Tibial nerve (tissue), 4 donors: ENCODE measurements at places on chromosomes 7 and 10.

- DNase-seq = no peak
Observed at GRCh38 chr10:51035344-51035743, 38.9 kb upstream of the PRKG1 start.

GRCh38 chr10:79940431-79940830, 8.5 kb downstream of the SFTPD start:
- DNase-seq = no peak

DNA sequence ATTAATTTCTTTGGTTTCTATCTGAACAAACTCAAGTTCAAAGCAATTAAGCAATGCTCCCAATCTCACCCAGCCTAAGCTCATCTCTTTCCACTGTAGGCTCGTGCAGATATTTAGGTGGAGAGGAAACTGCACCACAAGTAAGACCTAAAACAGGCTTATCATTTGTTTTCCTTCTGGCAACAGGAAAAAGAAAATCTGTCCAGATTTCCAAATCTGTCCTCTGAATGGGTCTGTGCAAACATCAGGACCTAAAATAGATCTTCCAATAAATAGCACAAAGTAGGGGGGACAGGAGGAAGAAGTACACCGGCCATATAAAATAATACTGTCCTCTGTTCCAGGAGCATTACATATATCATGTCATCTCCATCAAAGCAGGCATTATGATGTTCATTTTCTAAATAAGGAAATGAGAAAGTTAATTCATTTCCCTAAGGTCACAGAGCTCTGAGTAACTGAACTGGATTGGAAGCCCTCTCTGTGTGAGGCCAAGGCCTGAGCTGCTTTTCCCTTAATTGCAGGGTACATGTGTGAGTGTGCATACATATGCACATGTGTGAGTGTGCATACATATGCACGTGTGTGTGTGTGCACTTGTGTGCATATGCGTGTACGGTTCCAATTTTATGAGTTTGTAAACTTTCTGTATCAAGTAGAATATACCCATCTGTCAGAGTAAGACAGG, 92.8 kb upstream of the PARD3 start:
- DNase-seq = no peak

GRCh38 chr10:101602761-101603398, 14.8 kb downstream of the DPCD start:
- DNase-seq = peak; percentile 61

GRCh38 chr7:127114742-127115265, 137.9 kb downstream of the GRM8 start:
- DNase-seq = no peak

DNA sequence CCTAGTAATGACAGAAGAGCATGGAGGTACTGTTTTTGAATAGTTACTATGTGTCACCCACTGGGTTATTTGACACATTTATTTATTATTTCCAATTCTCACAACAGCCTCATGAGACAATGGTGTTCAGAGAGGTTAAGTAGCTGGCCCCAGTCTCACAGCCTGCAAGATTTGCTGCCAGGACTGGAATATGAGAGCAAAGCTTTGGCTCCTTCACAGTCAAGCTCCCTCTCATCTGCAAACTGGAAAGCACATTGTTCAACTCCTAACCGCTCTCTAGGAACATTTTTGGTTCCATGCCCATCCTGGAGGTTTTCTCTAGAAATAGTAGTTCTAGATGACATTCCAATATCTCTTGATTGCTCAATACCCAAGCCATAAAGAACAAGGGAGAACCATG, 75.5 kb upstream of the CXCL12 start:
- DNase-seq = no peak

DNA sequence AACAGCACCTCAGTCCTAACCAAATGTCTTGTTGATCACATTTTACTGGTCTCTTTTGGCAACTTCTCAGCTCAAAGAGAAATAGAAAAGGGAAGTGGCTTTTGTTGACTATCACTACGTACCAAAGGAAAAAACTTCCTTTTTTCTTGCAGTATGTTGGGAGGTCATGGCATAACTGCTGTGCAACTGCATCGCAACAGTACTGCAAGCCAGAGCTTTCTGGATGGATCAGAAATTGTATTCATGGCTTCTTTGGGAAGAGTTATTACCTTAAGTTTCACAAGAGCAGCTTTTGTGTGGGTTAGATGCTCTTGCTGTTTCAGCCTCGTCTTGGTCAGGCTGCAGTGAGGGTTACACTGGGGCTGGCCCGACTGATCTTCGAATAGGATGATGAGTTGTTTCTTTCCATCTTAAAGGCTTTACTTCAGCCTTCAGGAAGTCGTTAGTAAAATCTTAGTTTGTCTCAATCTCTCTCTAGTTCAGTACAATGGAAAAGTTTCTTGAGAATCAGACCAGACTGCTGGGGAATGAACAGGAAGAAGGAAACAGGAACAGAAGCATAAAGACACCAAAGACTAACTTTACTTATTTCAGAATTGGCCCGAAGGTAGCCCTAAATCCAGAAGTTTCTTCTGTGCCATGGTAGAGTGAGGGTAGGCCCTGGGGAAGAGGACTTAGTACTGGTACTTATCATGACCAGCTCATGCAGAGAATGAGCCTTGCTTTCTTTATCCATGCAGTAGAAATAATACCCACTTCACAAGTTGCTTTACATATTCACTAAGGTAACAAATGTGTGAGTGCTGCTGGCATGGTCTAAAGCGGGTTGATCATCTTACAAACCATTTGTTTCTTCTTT, 153.6 kb downstream of the CELF2 start:
- DNase-seq = no peak

DNA sequence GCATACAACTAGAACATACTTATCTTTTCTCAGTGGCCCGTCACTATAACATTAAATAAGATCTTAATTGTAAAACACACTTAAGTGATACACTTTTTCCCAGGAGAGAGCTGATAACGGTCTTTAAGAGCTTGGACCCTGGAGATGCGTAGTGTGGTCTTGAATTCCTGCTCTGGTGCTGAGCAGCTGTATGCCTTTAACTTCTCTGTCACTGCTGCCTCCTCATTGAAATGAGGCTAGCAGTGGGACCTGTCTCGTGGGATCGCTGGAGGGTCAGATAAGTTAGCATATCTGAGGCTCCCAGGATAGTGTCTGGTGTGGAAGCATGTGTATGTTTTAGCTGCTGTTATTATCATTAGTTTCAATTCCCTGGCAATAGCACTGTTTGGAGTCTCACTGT, 194.9 kb downstream of the SDK1 start:
- no peak for DNase-seq

DNA sequence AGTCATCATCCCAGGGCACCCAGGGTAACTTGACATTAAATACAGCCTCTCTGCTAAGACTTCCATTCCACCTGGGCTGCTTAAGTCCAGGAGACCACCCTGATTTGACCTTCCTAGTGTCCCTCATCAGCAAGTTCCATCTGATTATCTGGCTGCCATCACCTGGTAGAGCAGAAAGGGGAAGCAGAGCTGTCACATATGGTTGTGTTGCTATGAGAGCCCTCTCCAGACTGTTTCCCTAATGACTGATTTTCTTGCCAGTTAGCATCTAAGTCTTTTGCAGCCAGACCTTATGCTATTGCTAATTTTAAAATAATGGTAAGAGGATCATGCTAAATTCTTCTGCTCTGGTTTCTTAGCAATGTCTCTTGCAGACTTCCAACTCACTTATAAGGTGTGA, 38.7 kb downstream of the KCNH2 start:
- no peak for DNase-seq

DNA sequence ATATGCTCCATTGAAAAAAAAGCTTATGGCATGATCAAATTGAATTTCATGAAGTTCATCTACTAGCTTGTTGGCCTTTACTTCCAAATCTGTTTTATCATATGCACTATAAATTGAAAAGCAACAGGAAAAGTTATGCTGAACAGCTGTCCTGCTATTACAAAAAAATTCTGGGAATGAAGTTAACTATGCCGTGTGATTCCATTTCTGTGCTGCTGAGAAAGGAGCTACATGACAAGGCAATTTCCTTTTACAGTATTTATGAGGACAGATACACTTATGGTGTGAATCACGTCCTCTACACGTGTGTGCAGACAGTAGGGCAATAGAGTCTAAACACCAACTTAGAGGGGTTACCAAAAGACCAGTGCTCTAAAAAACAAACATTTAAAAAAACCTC, 426.5 kb upstream of the AKR1E2 start:
- no peak for DNase-seq

DNA sequence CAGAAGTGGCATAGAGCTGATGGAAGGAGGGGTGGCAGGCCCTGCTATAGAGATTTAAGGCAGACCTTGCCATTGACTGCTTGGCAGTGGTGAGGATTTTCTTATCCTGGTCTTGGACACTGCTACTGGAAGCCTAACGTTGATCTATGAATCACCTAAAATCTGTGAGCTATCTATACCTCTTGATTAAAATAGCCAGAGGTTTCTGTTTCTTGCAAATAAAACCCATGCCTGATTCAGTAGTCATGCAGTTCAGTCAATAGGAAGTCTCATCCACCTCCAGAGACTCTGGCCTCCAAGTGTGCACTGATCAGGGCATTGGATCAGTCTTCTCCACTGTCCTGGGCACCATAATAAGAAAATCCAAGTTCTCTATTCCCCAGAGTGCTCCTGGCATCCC, 286.5 kb downstream of the PTEN start:
- DNase-seq = no peak

DNA sequence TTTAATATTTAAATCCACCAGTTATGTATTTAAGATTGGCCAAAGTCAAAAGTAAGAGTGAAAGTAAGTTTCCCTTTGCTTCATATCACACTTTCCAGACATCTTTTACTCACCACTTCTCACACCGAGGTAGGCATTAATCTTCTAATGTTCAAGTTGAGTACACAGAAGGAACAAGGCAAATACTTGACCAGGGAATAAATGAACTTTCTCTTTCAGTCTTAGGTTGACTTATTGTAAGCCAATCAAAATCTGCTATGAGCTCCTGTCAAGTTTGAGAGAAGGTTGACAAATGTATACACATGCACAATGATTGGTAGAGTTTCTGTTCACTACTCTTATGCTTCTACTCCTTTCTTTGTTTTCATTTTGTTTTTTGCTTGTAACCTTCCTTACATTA, 842.5 kb downstream of the REEP3 start:
- DNase-seq = no peak

- DNase-seq = no peak
Observed at GRCh38 chr7:118175740-118176139, 8.2 kb upstream of the LSM8 start.

- no peak for DNase-seq
Observed at GRCh38 chr10:106189292-106189691, 975.2 kb downstream of the SORCS1 start.

DNA sequence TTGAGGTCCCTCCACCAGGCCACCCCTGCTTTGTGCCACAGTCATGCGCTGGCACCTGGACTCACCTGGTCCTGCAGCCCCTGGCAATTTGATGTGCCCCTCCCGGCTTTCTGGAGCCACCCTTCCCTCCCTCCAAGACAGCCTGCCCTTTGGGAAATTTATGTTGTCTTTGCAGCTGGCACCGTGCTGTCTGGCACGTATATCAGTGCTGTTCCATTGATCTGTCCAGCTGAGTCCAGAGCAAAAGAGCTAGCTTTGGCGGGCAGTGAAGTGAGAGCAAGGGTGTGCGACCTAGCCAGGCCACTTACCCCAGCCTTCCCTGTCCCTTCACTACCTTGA, 5.7 kb downstream of the RARRES2 start:
- DNase-seq = no peak

DNA sequence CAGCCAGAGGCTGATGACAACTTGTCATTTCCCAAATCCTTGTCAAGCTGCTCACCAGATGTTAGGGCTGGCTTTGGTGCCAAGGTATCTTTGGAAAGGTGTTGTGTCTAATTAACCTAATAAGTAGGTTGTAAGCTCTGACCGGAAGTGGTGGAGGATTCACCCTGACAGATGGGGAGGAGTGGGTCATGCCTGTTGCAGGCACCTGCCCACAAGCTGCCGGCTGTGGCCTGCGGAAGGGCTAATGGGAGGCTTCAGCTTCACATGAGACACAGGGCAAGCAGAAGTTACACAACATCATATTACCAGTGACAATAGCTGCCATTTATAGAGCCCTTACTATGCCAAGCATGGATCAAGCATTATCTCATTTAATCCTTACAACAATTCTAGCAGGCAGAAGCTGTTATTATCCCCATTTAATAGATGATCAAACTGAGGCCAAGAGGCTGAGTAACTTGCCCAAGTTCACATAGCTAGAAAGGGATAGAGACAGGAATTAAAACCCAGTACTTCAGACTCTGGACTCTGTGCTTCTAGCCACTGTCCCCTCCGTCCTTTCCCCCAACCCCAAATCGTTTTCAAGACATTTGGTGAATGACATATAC, 63.1 kb upstream of the DUSP5 start:
- no peak for DNase-seq

DNA sequence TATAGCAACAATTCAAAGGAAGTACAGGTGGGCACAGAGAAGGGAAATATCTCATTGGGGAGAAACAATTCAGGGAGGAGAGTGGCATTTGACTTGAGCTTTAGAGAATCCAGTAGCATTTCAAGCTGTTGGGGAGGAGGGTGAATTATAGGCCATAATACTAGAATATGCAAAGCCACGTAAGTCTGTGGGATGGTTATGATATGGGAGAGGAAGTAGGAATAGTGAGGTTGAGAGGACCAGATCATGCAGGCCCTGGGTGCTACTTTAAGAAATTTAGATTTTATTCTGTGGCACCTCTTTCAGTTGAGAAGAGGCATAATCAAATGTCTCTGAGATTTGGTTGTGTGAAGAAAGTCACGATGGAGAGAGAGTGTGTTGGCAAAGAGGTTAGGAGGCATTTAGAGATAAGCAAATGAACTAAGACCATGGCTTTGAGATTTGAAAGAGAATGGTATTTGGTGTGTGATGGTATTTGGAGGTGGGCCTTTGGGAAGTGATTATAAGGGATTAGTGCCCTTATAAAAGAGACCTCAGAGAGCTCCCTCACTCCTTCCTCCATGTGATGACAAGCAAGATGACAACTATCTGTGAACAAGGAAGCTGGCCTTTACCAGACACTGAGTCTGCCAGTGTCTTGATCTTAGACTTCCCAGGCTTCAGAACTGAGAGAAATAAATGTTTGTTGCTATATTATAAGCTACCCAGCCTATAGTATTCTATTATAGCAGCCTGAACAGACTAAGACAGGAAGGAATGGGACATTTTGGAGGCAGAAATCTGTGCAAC, 15.1 kb downstream of the ADD3 start:
- no peak for DNase-seq

GRCh38 chr10:110425684-110426293, 71.9 kb upstream of the DUSP5 start:
- peak; percentile 47 for DNase-seq

- DNase-seq = no peak
Observed at GRCh38 chr7:28280516-28280915, 99.9 kb upstream of the JAZF1 start.
